ENCODE measurements at places on chromosomes 12 and 14.

DNA sequence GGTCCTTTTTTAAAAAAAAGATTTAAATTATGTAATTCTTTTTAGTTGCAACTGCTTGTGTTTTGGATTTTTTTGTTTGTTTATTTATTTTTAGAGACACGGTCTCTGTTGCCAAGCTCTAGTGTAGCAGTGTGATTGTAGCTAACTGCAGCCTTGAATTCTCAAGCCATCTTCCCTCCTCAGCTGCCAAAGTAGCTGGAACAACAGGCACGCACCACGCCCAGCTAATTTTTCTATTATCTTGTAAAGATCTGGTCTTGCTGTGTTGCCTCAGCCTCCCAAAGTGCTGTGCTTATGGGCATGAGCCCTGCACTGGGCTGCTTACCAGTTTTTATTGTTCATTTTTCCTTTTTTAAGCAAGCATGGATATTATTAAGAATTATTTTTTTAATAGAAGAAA, 10.6 kb upstream of the ART4 start:
- no peak for DNase-seq

GRCh38 chr14:69964841-69965240, 85.6 kb downstream of the SMOC1 start:
- DNase-seq, result no peak

- no peak for DNase-seq
Observed at GRCh38 chr14:91341751-91342154, 75.9 kb downstream of the CCDC88C start.

- no peak for DNase-seq
Observed at GRCh38 chr14:22497144-22497423, 91.9 kb downstream of the DAD1 start.

- no peak for DNase-seq
Observed at GRCh38 chr12:130933269-130933995, 20.3 kb upstream of the ADGRD1 start.

GRCh38 chr14:66603945-66604344, 96.0 kb downstream of the GPHN start:
- DNase-seq, result no peak

- no peak for DNase-seq
Observed at GRCh38 chr14:97649752-97650151, 852.6 kb downstream of the VRK1 start.
